Adrenal gland (tissue), 19 donors: ENCODE measurements at places on chromosomes 13 and 19. TPM values are rescaled to one million over a fixed set of nuclear protein-coding genes. Genes with fewer than 3 reads are reported as not detected.

Gene ADAMTSL5
- 1.4 TPM for total RNA-seq

Gene ZNF486
- 2.0 TPM for total RNA-seq

Gene IRGC
- total RNA-seq, result not detected

Gene RELB
- total RNA-seq, result 6.5 TPM

Gene GRIK5
- total RNA-seq, result 1.0 TPM

- no peaks in the 10 kb centered on the region for H3K4me1 ChIP-seq
- H3K27me3 ChIP-seq, result no peaks in the 10 kb centered on the region
- no peak overlapping the region for H3K4me3 ChIP-seq
- no peaks in the 10 kb centered on the region for H3K36me3 ChIP-seq
- H3K27ac ChIP-seq, result no peak overlapping the region
- no peak for DNase-seq
Measured at GRCh38 chr13:104086759-104087158, 1020.5 kb upstream of the SLC10A2 start.

DNA sequence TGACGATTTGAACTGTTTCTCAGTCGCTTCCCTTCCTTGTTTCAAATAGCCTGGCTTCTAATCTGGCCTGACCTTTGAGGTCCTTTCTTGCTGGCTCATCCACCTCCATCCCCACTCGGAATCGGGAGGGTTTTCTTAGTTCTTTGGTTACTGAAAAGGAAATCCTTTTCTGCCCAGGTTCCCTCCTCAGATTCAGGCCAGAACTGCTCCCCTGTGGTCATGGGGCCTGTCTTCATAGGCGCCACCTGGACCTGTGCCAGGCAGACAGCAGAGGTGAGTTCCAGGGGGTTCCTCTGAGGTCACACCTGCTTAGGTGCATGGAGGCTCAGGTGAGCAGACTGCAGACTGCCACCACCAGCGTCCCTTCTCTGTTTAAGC is 62.4 kb downstream of the AKAP11 start:
- H3K27me3 ChIP-seq, result no peaks in the 10 kb centered on the region
- H3K36me3 ChIP-seq, result no peaks in the 10 kb centered on the region
- no peaks in the 10 kb centered on the region for H3K4me1 ChIP-seq
- no peak for DNase-seq
- H3K4me3 ChIP-seq, result no peak overlapping the region

GRCh38 chr13:80642641-80643040 is 301.7 kb upstream of the SPRY2 start:
- H3K4me1 ChIP-seq, result no peaks in the 10 kb centered on the region
- no peaks in the 10 kb centered on the region for H3K36me3 ChIP-seq

DNA sequence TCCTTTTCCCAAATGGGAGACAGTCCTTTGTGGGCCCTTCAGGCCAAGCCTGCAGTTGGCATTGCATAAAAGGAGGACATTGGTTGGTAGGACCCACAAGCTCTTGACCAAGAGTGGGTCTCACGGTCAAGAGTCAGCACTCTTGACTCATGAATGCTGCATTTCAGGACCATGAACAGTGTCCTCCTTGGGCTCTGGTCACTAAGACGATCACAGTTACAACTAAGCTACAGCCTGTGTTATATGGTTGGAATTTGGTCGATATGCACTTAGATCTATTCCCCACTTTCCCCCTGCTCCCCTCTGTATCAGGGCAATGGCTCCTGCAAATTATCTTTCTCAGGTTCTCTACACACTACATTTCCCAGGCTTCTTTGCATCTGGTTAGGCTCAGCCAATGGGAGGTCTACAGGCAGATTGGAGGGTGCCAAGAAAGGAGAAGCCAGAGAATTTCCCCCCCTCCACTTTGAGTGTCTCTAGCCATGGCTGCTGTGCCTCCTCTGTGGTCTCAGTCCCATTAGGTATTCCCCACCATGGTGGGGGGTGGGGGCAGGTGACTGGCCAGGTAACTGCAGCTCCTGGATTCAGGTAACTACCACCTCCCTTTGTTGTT is 3.1 kb upstream of the OLFM2 start:
- no peak overlapping the region for H3K4me3 ChIP-seq
- no peak overlapping the region for H3K27ac ChIP-seq
- H3K4me1 ChIP-seq, result peaks cover 20% of the 10 kb centered on the region
- no peak for DNase-seq

DNA sequence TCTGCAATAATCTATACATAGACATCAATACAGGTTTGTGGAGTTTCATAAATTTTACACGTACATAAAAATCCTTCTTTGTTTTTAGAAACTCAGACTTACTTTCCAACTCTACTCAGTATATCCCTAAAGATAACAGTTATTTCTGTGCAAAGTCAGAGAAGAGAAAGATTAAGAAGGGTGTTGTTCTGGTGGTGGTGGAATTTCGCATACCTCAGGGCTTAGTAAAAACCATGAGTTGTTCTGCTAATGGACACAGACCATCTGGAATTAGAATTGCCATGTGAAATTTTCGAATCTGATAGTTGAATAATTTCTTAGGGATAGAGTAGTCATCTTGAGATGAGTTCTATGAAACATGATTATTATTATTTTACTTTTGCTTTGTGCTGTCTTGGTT is 102.7 kb downstream of the ZAR1L start:
- H3K27me3 ChIP-seq, result no peaks in the 10 kb centered on the region
- no peaks in the 10 kb centered on the region for H3K36me3 ChIP-seq
- H3K4me1 ChIP-seq, result no peaks in the 10 kb centered on the region
- H3K4me3 ChIP-seq, result no peak overlapping the region
- DNase-seq, result no peak

GRCh38 chr19:41932720-41933332 is 4.6 kb upstream of the ERFL start:
- H3K27me3 ChIP-seq, result peaks cover 58% of the 10 kb centered on the region
- H3K4me3 ChIP-seq, result no peak overlapping the region
- H3K4me1 ChIP-seq, result peaks cover 10% of the 10 kb centered on the region
- H3K36me3 ChIP-seq, result no peaks in the 10 kb centered on the region
